ENCODE measurements at places on chromosomes 2 and 18.

GRCh38 chr2:172693037-172693436, 42.6 kb upstream of the RAPGEF4 start:
- DNase-seq, result peak; percentile 83

GRCh38 chr2:42903821-42904575, 111.6 kb upstream of the HAAO start:
- DNase-seq, result no peak

- no peak for DNase-seq
Observed at GRCh38 chr18:45727068-45727467, 3.1 kb downstream of the SLC14A1 start.

- no peak for DNase-seq
Observed at GRCh38 chr18:10352671-10353070, 101.8 kb upstream of the APCDD1 start.

- no peak for DNase-seq
Observed at GRCh38 chr18:55635439-55635838, 47.4 kb upstream of the TCF4 start.

DNA sequence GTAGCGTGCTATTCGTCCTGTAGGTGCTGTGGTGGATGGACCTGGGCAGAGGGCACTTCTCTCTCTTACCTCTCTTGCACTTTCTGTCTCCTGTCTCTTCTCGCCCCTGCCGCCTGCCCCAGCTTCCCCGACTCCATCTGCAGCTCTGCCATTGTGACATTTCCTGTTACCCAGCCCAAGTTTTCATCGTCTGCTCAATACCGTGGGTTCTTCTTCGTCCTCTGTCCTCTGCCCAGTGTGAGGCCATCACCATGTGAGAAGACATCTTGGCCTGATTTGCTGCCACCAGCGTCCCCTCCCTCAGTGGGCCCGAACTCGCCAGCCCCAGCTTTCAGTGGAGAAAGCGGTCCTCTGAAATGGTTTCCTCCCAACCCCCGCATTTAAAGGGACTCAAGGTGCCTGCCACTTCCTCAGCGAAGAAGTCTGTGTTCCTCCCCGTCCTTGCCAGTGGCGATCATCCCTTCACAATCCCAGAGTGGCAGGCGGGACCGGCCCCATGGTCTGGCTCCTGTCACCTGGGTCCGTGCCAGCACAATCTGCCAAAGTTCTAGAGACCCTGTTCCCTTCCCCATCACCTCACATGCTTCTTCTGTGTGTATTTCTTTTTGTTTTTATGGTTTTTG, 18.0 kb downstream of the TGOLN2 start:
- peak; percentile 27 for DNase-seq

DNA sequence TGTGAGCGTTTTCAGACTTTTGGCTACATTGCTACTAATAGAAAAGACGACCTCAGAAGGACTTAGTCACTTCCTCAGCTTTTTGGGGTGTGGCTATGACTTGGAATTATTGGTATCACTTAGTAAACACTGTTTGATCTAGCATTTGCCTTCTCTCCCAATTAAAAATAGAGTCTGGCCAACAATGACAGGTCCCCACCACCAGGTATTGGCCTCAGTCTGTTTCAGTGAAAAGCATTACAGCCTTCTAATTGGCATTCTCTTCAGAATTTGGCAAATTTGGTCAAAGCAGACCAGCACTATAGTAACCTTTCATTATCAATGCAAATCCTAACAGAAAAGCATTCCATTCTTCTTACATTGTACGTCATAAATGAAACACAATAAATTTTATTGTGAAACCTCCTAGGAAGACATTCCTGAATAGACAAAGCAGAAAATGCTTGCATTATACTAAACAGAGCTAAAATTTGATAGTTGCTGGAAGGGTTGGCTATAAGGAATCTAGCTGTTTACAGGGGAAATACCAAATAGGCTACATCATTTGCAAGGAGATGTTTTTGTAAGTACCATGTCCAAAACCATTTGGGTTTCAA, 613.9 kb downstream of the IRS1 start:
- no peak for DNase-seq

- DNase-seq, result no peak
Observed at GRCh38 chr2:241039416-241039815, 41.0 kb downstream of the SNED1 start.

DNA sequence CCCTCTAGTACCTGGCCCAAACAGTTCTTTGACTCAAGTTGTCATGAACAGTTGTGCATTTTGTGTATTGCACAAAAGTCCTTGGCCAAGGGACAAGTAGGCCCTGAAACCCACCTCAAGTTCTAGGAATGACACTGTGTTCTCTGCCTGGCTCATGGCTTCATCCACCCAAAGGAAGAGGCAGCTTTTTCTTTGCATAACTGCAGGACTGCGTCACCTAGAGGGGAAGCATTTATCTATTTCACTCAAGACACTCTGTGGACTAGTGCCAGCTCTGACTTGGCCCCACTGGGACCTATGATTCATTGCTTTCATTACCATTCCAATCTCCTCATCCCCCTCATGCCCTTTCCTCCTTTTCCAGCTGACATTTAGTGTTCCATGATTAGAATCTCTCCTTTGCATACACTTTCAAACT, 119.3 kb upstream of the SIX2 start:
- DNase-seq, result peak; percentile 9

GRCh38 chr18:44735096-44735495, 54.4 kb downstream of the SETBP1 start:
- DNase-seq, result peak; percentile 23

GRCh38 chr18:78607221-78607620, 372.4 kb upstream of the SALL3 start:
- DNase-seq, result no peak

DNA sequence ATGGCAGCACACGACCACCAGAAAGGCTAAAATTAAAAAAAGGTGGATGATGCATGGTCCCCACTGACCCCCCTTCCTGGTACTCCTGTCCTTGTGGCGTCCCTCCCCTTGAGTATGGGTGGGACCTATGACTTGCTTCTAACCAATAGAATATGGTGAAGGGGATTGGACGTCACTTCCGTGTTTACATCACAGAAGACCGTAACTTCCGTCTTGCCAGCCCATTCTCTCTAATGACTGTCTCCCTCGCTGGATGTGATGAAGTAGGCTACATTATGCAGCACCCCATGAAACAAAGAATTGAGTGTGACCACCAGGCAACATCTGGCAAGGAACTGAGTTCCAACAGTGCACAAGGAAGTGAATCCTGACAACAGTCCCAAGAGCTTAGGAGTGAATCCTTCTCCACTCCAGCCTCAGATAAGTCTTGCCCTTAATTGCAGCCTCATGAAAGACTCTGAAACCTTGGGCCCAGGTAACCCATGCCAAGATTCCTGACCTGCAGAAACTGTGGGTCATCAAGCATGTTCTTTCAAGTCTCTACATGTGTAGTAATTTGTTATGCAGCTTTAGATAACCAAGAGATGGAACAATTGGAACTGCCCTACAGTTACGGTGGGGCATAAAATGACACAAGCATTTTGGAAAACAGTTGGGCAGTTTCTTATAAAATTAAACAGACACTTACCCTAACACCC, 80.1 kb upstream of the NPAS2 start:
- no peak for DNase-seq

GRCh38 chr18:78497641-78498040, 482.0 kb upstream of the SALL3 start:
- no peak for DNase-seq

DNA sequence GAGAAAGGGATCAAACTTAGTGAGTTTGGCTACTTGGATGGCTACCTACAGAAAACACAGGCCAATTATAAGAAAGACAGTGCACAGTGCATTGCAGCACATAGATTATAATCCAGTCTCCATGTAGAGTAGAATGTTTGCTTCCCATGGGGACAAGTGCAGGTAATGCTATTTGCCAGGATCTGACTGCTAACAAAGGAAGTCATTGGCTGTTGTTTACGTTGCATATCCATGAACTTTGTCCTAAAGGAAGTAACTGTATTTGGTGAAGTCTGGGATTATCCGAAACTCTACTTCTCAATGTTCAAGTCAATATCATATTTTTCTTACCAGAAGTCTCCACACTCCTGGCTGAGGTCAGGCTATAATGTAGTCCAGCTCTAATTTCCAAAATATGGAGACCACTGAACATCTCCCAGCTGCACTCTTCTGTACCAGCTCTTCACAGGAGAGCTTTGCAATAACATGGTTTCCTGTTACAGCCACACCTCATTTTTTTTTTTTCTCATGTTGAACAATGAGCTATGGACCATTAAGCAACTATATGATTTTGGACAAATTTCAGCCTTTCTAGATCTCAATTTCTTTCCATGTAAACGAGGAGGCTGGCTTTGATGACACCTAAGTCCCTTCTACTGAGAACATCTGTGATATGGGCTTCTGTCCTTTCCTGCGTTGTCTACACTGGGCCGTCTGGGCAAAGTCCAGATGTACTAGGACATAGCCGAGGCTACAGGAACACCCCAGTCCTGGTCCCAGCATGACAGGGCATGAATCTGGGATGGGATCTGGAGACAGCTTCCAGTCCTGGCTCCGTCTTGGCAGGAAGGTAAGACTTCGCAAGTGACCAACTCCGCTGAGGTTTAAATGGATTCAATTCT, 154.8 kb downstream of the LAMA1 start:
- DNase-seq, result no peak

DNA sequence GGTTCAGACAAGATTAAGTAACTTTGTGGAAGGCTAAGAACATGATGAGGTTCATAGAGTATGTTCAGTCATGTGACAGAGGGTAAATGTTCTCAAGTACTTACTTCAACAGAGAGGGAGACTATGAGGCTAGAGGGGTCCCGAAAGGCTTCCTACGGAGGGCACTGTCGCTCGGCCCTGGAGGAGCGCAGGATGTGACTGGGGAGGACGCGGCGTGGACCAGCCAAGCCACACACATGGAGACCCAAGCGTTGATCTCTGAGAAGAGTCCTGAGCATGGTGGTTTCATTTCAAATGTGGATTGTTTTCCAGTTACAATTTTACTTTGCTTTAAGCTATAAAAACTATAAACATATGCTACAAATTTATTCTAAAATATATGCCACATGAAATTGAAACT, 227.5 kb downstream of the PTGR3 start:
- no peak for DNase-seq

- DNase-seq, result no peak
Observed at GRCh38 chr2:122244598-122245229, 489.3 kb downstream of the TSN start.

GRCh38 chr2:16218625-16219024, 278.3 kb downstream of the MYCN start:
- peak; percentile 8 for DNase-seq

- no peak for DNase-seq
Observed at GRCh38 chr18:34114996-34115395, 109.7 kb downstream of the NOL4 start.

DNA sequence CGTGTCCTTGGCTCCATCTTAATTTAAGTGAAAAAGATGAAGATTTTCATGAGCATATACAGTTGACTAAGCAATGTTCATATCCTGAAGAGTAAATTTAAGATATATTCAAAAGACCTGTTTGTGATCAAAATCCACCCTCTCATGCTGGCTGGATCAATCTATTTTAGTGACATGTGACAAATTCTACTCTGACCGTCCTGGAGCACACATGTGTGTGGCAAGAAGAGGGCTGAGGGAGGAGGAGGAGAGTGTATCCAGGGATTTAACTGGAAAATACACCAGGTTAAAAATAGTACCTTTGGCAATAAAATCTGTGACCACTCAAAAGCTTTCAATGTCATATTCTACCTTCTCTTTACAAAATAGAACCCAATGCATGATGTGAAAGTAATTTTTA, 228.7 kb downstream of the PID1 start:
- no peak for DNase-seq

GRCh38 chr2:74474899-74475298, 2.4 kb upstream of the MRPL53 start:
- no peak for DNase-seq

DNA sequence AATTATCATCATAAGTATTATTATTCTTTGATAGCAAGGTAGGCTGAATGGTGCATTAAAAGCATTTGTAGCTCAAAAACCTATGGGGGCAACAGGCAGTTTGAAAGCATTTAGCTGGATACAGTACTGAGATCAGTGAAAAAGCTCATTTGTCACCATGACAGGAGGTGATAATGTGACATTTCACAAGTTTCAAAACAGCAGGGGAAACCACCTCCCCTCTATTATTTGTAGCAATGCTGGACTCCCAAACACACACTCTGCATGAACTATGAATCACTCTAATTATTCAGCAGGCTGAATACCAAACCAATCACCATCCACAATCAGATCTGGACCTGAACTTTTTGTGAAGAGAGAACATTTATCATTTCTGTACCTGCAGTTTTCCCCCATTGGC, 63.4 kb downstream of the MYO5B start:
- no peak for DNase-seq

GRCh38 chr2:102187496-102188150, 800 bp downstream of the IL1RL2 start:
- peak; percentile 61 for DNase-seq

GRCh38 chr18:58721566-58722239, 50.4 kb downstream of the MALT1 start:
- no peak for DNase-seq

- DNase-seq, result no peak
Observed at GRCh38 chr2:124678043-124678442, 653.0 kb downstream of the CNTNAP5 start.

- no peak for DNase-seq
Observed at GRCh38 chr2:203730076-203730729, 23.8 kb downstream of the CD28 start.

GRCh38 chr18:79169958-79170555, 100.9 kb downstream of the ATP9B start:
- peak; percentile 65 for DNase-seq

DNA sequence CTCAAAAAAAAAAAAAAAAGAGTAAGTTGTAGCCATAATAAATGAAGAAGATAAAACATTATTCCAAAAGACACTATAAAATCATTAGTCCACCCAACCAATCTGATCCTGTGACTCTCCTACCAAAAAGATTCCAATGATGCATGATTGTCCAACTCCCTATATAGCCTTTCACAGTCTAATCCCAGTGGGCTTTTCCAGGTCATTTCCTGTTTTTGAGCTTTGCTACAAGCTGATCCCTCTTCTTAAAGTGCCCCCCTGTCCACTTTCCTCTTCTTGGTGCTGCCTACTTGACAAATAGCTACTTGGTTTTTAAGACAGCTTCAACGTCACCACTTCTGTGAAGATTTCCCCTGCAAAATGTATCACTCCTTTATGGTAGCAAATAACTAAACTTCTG, 88.4 kb downstream of the SEMA4F start:
- no peak for DNase-seq

GRCh38 chr2:223488814-223489213, 113.3 kb downstream of the SCG2 start:
- no peak for DNase-seq

- DNase-seq, result no peak
Observed at GRCh38 chr18:63552581-63552980, 10.4 kb downstream of the SERPINB12 start.

DNA sequence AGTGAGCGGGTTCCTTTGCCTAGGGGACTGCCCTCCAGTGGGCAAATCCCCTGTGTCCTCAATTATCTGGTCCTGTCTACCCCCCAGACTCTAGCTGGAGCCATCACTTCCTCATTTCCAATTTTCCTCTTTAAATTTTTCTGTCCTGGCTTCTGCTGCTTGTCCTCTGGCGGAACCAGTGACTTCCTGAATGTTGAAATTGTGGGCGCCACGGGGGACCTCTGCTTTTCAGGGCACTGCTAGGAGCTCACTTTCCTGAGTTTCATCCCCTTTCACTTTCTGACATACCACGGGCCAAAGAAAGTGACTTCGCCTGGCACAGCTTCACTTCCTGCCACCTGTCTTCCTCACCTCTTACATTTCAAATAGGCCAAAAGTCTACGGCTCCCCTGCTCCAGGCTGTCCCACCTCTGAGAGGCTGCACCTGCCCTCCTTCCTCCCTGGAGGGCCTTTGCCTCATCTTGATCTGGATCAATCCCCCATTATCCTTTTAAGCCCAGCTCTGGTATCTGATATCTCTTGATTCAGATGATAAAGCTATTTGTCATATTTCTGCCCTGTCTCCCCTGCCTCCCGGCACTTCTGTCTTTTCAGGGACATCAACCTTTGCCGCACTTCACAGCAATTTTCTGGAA, 1.4 kb upstream of the MARCO start:
- peak; percentile 92 for DNase-seq

Measured in inflammatory macrophage treated with lipopolysaccharide for 1 hour (primary cell).